ENCODE measurements at places on chromosomes 11 and 22.

DNA sequence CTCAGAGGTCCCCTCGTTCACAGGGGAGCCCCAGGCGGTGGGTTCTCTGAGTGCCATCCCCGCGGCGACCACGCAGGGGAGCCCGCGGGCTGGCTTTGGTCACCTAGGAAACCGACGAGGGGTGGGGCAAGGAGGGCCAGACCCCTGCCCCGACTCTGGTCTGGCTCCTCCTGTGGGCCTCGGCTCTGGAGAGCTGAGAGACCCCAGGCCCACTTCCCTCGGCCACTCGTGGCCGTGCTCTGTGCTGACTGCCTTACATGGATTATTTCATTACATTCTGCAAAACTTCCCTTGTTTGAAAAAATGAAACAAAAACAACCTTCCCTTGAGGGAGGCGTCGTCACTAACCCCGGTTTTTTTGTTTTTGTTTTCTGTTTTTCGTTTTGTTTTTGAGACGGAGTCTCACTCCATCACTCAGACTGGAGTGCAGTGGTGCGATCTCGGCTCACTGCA is 15.1 kb upstream of the CYTH4 start:
- DNase-seq, result peak; percentile 81
- peaks cover 16% of the 10 kb centered on the region for H3K4me1 ChIP-seq
- H3K27me3 ChIP-seq, result no peaks in the 10 kb centered on the region

GRCh38 chr22:49951986-49952896 is 8.3 kb upstream of the PIM3 start:
- no peaks in the 10 kb centered on the region for H3K4me1 ChIP-seq
- peaks cover 4% of the 10 kb centered on the region for H3K27me3 ChIP-seq
- no peak for DNase-seq
- H3K36me3 ChIP-seq, result no peaks in the 10 kb centered on the region

- H3K27ac ChIP-seq, result no peak overlapping the region
- H3K4me3 ChIP-seq, result no peak overlapping the region
- no peaks in the 10 kb centered on the region for H3K36me3 ChIP-seq
- DNase-seq, result no peak
- peaks cover 31% of the 10 kb centered on the region for H3K4me1 ChIP-seq
Measured at GRCh38 chr11:134414766-134415765, 3.0 kb upstream of the B3GAT1 start.

DNA sequence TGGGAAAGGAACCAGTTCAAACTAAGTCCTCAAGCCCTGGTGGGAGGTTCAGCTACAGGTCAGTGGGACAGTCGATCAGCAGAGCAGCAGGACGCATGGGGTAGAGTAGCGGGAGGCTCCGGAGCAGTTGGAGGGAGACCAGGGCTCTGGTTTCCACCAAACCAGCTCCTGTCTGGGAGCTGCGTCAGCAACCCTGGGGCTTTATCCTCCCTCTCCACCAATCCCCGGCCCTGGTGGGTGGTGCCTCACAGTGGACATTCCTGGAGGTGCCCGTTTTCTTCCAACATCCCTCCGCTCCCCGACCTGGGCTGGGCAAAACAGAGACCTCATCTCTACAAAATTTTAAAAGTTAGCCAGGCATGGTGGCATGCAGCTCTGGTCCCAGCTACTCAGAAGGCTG is 32.4 kb downstream of the ZNF195 start:
- H3K27me3 ChIP-seq, result no peaks in the 10 kb centered on the region
- no peaks in the 10 kb centered on the region for H3K4me1 ChIP-seq
- H3K27ac ChIP-seq, result no peak overlapping the region
- DNase-seq, result no peak
- no peaks in the 10 kb centered on the region for H3K36me3 ChIP-seq
- H3K4me3 ChIP-seq, result no peak overlapping the region

GRCh38 chr11:133952199-133953190 is 4.3 kb downstream of the IGSF9B start:
- DNase-seq, result no peak
- no peak overlapping the region for H3K27ac ChIP-seq
- no peaks in the 10 kb centered on the region for H3K36me3 ChIP-seq

DNA sequence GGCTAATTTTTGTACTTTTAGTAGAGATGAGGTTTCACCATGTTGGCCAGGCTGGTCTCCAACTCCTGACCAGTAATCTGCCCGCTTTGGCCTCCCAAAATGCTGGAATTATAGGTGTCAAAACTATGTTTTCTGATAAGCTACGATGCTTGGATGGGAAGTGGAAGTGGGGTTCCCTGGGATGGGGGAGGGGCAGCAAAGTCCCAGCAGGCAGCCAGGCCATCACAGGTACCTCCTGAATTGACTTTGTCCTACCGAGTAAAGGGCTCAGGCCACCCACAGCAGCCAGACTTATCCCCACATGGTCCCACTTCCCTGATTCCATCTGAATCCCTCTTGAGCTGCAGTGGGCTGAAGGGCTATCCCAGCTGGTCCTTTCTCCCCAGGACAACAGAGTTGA is 6.9 kb downstream of the FTH1 start:
- H3K4me1 ChIP-seq, result peaks cover 20% of the 10 kb centered on the region
- H3K27ac ChIP-seq, result no peak overlapping the region
- H3K4me3 ChIP-seq, result no peak overlapping the region
- peaks cover 14% of the 10 kb centered on the region for H3K27me3 ChIP-seq
- no peak for DNase-seq

Data from T-cell (primary cell).